HFF-Myc (cell line): ENCODE measurements at places on chromosomes 3 and 15.

GRCh38 chr15:40985541-40986330 lies 32.5 kb downstream of the CHAC1 start:
- no peak for DNase-seq

- peak; percentile 77 for DNase-seq
Measured at GRCh38 chr15:63501256-63502089, 2.9 kb upstream of the USP3 start.

DNA sequence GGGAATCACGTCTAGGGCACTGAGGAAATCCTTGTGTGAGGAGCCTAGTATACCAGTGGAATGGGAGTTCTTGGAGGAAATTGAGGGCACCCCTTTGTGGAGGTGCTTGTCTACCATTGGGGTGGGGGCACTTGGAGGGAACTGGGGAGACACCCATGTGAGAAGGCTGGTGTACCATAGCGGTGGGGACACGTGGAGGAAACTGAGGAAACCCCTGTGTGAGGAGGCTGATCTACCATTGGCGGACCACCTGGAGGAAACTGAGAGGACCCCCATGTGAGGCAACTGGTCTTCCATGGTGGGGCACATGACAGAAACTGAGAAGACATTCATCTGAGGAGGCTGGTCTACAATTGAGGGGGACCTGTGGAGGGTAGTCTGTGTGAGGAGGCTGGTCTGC lies 164.5 kb downstream of the FBLN2 start:
- DNase-seq, result no peak

DNA sequence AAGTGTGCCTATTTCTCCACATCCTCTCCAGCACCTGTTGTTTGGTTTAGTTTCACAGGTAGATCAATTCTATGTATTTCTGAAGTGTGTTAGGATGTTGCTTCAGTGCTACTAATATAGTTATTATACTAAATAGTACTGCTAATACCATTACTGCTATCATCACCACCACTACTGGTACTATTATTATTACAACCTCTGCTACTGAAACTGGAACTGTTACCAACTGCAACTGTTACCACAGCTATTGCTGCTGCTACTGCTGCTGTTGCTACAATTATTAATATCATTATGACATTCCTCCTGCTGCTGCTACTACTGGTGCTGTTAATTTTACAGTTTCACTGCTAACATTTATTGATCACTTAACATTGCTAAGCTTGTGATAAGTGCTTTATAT lies 8.3 kb upstream of the LMOD3 start:
- DNase-seq, result no peak

GRCh38 chr3:187798126-187798525 lies 52.9 kb upstream of the BCL6 start:
- DNase-seq, result no peak

GRCh38 chr3:194342861-194343560 lies 8.1 kb downstream of the CPN2 start:
- no peak for DNase-seq

DNA sequence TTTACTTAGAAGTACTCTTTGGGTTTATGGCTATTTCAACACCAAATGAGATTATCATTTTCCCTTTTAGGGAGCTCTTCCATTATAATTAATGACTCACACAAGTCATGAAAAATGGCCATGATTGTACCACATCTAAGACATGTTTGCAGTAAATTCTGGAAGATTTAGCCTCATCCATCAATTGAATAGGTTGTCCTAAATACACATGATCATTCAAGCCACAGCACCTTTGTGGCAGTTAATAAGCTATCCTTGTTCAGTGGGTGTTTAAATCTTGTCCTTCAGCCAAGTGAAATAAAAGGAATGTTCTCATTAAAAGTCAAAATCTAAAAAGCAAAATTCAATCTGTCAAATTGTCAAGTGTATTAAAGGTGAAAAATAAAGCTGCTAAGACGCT lies 237.5 kb downstream of the ZPLD1 start:
- no peak for DNase-seq

- DNase-seq, result peak; percentile 50
Measured at GRCh38 chr3:148238421-148238821, 459.3 kb upstream of the AGTR1 start.

DNA sequence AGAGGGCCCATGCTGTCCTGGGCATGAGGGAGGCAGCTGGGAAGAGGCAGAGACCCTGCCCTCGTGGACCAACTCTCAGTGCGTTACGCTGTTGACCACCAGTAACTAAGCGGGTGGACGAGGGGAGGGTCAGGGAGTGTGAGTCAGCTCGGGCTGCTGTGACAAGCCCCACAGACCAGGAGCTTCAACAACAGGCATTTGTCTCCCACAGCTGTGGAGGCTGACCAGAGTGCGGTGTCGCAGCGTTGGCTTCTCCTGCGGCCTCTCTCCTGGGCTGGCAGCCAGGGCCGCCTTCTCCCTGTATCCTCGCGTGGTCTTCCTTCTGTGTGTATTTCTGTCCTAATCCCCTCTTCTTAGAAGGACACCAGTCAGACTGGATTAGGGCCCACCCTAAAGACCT lies 13.0 kb downstream of the EFCC1 start:
- no peak for DNase-seq

DNA sequence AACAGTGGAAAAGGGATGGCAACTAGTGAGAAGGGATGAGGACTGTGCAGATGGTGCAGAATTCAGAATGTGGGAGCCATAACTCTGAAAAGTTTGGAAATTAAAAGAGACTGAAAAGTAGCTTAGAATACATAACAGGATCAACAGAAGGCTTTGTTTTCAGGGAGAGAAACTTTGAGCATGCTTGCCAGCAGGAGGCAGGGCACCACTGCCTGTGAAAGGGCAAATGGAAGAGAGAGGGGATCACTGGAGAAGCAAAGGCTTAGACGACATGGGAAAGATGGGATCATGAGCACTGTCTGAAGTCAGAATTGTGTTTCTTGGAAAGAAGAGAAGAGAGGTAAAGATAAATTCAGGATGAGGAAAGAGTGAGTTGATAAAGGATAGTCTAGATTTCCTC lies 99.6 kb downstream of the ABI3BP start:
- DNase-seq, result no peak

- DNase-seq, result no peak
Measured at GRCh38 chr15:25862472-25863110, 536 bp downstream of the ATP10A start.

DNA sequence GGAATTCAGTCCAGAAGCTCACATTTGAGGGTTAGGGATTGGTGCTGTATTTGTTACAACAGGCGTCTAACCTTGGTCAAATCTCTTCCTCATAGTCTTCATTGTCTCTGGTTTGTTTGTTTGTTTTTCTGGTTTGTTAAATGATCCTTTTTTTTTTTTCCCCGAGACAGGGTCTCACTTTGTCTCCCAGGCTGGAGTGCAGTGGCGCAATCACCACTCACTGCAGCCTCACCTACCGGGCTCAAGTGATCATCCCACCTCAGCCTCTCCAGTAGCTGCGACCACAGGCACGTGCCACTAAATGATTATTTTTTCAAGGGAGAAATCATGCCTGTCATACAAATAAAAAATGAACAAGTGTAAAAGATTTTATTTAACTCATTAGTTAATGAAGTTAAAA lies 14.3 kb upstream of the ADPGK start:
- DNase-seq, result no peak

GRCh38 chr3:81998139-81998755 lies 236.8 kb upstream of the GBE1 start:
- DNase-seq, result no peak

DNA sequence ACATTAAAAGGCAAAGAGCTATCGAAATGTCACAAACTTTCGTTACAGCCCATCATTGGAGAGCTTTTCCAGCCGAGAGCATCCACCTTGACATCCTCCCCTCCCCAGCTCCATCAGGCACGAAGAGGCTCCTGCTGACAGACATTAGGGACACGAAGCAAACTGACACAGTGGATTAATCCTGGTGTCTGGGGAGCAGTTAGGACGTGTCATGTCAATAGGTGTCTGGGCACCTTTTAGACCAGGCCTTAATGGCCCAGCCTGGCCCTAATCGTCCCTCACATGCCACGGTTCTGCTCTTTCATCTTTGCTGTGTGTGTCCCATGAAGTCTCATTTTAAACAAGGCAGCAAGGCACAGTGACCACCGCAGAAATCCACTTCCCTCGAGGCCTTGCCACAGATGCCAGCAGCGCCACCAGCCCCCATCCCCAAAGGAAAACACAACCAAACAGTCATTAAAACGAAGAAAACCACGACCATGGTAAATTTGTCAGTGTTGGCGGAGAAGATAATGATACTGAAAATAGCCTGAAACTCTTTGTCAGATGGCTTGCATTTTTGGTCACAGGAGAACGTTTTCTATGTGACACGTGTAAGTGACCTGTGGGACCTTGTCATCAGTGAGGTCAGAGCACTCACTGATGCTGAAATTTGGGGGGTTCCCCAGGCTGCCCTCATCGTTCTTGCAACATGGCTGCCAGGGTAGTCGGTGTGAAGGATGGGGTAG lies 16.3 kb upstream of the PCSK6 start:
- DNase-seq, result no peak

DNA sequence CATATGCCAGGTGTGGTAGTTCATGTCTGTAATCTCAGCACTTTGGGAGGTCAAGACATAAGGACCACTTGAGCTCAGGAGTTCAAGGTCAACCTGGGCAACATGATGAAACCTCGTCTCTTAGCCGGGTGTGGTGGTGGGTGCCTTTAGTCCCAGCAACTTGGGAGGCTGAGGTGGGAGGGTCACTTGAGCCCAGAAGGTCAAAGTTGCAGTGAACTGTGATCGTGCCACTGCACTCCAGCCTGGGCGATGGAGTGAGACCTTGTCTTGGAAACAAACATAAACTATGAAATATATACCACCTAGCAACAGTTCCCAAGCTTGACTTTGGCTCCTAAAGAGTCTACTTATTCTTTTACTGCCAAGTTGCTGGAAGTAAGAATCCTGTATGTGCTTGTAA lies 30.9 kb downstream of the UBE3A start:
- no peak for DNase-seq

- DNase-seq, result no peak
Measured at GRCh38 chr3:30836141-30836540, 58.3 kb downstream of the GADL1 start.

DNA sequence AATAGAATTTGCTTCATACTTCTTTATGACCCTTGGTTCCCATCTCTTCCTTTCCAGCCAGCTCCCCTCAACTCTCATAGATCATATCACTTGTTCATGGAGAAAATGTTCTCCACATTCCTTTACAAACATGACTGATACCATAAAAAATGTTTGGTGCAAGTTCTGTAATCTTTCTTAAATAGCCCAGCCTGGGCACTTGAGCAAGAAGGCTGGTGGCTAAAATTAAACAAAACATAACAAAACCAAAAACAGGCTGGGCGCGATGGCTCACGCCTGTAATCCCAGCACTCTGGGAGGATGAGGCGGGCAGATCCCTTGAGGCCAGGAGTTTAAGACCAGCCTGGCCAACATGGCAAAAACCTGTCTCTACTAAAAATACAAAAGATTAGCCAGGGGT lies 8.9 kb upstream of the POLR2M start:
- no peak for DNase-seq

DNA sequence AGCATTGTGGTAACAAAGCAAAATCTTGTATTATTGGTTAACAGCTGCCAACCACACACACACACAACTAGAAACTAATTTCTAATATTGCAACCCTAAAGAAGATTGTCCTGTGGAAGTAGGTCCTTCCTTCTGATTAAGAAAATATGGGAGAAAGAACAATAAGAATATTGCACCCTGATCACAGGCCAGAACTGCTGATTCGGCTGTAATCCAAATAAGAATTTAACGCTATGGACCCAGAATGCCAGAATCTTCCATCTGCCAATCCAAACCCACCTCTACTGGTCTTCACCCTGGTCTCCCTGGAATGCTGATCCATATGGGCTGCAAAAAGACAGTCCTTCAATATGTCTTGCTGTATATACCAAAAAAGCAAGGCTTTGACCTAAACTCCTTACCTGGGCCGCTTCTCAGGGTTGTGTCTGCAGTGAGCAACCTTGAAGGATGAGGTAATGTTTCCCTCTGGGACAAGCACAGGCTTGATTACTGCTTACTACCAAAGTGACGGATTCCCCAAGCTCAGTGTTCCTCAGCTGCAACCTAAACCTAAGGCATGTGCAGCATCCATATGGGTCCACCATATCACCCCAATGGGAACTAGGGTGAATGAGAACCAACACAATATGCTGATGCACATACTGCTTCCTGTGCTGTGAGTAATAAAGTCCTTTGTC lies 8.0 kb downstream of the CCDC14 start:
- no peak for DNase-seq

- no peak for DNase-seq
Measured at GRCh38 chr3:141243271-141243707, 11.7 kb downstream of the PXYLP1 start.

- DNase-seq, result no peak
Measured at GRCh38 chr3:12076031-12076430, 71.8 kb downstream of the SYN2 start.

GRCh38 chr3:125120379-125121122 lies 64.8 kb upstream of the HEG1 start:
- no peak for DNase-seq

- no peak for DNase-seq
Measured at GRCh38 chr3:182738583-182739411, 54.5 kb upstream of the ATP11B start.

- DNase-seq, result no peak
Measured at GRCh38 chr3:196726788-196727675, 12.6 kb upstream of the PAK2 start.

GRCh38 chr3:132629928-132630327 lies 29.7 kb downstream of the ACAD11 start:
- no peak for DNase-seq

DNA sequence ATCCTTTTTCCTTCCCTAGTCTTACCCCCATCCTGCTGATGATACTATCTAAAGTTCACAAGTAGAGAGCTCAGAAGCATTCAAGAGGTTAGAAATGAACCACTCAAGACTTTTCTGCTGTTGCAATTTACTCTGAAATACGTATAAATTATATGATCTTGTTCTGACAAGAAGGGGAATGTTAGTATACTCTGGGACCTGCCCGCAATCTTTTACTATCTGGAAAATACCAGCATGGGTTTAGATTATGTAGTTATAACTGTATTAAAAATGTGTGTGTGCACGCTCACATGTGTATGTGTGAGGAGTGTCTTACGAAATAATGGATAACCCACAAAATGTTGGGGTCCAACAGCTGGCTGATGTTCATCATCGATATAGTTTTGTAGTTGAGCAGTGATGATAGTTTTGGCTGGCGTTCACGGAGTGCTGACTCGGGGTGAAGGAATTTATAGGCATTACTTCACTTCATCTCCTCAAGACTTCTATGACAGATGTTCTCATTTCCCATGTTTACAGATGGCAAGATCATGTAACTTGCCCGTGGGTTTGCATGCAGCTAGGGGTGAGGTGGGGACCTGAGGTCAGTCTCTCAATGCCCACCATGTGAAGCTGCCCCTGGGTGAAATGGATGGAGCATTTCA lies 297.5 kb upstream of the LYSMD4 start:
- no peak for DNase-seq

- no peak for DNase-seq
Measured at GRCh38 chr3:86996261-86996955, 5.5 kb upstream of the VGLL3 start.
